Activated CD8-positive, alpha-beta T cell treated with anti-CD3 and anti-CD28 coated beads, Interleukin-2, amount 10 ng/mL, durations not matched to agents 7 days and 5 days (primary cell): ENCODE measurements at places on chromosomes 6 and 20. TPM values are rescaled to one million over a fixed set of nuclear protein-coding genes. Genes with fewer than 3 reads are reported as not detected.

The PROCR gene
- total RNA-seq = 1.3 TPM

The GSTA2 gene
- total RNA-seq = not detected

The TSPO2 gene
- not detected for total RNA-seq

The GPR6 gene
- total RNA-seq = not detected

The CASS4 gene
- 18.8 TPM for total RNA-seq

The CRISP3 gene
- not detected for total RNA-seq

The HTR1E gene
- not detected for total RNA-seq

The ZFP57 gene
- not detected for total RNA-seq

The COL9A1 gene
- total RNA-seq = not detected

GRCh38 chr20:19047040-19047950, 165.1 kb upstream of the SLC24A3 start:
- DNase-seq = no peak

DNA sequence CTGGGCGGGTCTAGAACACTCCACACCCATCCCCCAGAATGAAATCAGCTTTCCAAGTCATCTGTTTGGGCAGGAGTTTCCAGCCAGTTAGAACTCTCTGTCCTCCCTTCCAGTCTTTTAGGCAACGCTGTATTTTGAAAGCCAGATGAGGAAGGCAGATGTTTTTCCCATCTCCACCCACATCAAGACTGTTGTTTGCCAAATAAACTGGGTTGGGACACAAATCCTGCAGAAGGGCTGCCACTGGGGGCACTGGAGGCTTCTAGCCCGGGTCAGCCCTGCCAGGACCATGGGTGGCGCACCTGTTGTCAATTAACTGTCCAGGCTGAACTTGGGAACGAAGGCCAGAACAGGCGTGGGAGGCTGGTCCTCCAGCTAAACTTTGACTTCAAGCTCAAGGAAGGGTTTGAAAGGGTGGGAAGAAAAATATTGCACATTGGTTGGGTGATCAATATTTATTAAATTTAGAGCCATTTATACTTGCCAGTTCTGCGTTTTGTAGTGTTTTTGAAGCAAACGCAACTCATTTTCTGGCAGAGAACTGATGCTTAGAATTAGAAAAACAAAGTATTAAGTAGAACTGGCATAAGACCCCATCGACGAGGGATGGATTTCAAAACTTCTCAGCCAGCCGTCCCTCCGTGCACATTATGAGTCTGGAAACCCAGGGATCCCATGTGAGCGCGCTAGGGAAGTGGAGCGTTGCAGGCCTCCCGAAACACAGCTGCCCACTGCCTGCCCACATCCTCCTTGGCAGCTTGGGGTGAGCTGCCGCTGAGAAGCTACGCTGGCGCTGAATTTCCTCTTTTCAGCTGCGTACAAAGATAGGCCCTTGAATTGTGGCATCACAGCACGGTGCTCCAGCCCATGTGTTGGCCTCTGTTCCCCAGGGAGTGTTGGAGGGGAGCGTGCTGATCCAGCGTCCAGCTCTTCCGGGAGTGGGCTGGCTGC, 297.4 kb downstream of the QKI start:
- no peak for DNase-seq

DNA sequence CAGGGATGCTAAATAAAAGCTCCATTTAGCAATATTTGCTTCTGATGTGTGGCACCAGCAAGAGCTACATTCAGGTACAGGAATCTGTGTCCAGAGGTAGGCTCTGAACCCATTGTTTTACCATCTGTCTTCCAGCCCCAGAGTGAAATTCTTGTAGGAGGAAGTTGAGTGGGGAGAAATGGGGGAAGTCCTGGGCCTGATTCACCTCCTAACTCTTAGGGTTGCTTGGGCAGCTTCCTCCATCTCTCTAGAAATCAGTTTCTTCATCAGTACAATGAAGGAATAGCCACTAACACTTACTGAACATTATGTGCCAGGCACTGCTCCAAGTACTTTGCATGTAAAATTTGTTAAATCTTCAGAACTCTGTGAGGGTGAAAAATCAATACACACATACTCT, 35.1 kb upstream of the TSPYL1 start:
- no peak for DNase-seq

DNA sequence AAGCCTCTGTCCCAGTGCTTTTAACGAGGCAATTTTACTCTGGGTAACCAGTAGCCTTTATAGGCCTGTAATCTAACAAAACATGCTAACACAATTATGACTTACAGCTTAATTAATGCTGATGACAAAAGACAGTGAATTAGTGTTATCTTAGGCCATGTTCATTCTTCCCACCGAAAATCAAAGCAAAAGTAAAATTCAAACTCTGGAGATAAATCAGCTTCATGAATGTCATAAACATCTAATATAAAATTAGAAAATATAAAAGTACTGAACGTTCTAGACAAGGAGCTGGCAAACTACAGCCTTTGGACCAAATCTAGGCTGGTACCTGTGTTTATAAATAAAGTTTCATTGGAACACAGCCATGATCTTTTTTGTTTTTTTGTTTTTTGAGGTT, 18.6 kb upstream of the COL21A1 start:
- no peak for DNase-seq

DNA sequence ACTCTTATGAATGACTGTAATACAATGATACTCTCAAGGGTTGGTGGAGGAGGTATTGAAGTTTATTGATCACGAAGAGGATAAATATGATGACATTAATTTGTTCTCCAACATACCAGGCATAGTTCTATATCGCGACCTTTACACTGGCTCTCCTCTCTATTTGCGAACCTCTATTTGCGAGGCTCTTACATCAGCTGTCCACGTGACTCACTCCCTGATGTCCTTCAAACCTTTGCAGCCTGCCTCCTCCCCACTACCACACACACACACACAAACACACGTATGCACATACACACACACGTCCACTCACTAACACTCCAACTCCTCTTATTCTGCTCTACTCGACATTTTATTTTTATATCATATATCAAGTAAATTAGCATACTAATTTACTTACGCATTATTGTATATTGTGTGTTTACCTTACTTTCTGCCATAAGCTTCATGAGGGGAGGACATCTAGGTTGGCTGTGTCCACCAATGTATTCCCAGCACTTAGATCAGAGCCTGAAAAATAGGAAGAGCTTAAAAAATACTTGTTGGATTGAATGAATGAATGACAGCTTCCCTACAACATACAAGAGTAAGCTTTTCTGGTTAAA, 53.3 kb upstream of the TNFRSF21 start:
- no peak for DNase-seq

DNA sequence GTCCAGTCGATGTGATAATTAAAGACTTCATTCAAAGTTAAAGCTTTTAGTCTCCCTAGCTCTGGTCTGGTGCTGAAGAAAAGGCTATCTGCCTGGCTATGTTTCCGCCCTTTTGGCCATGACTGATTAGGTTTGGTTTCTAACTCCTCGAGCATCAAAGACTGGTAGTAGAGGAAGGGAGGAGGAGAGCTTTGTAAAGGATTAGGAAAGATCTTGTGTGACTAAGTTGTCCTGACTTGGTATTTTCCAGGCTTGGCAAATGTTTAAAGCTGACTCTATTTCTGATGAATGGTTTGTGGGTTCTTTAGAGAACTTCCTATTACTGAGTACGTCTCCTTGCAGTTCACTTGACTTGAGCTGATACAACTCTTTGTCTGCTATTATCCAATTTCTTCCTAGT, 312.9 kb downstream of the GJA1 start:
- no peak for DNase-seq

DNA sequence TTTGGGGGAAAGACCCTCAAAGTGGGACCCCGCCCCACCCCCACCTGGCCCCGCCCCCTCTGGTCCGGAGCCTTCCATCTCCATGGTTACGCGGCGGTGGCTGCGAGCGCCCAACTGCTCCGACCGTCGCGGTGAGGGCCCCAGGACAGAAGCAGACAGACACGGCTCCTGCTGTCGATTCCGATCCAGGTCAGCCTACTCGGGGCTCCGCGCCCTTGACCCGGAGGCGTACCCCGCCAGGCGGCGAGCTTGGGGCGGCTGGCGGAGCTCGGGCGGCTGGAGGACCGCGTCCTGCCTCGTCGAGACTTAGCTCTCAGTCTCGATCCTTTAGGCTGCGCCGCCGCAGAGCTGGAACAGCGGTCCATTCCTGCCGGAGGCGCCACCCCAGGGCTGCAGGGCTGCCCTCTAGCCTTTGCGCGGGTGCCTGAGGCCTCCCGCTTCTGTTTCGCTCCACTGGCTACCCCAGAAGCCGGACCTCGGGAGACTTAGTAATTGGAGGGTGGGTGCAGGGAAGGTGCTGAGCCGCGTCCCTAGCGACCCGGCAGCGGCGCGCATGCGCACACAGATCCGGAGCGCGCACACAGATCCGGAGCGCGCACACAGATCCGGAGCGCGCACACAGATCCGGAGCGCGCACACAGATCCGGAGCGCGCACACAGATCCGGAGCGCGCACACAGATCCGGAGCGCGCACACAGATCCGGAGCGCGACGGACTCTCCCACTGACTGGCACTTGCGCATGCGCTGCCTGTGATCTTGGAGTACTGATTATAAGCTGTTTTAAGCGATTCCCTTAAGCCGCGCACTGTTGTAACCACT, at the start of gene CFAP206:
CFAP206 (plus strand) TSS at position 72 of the 820 bp plus-strand sequence. CDS start 1,868 bp downstream, outside the sequence.
- DNase-seq = peak; percentile 84

DNA sequence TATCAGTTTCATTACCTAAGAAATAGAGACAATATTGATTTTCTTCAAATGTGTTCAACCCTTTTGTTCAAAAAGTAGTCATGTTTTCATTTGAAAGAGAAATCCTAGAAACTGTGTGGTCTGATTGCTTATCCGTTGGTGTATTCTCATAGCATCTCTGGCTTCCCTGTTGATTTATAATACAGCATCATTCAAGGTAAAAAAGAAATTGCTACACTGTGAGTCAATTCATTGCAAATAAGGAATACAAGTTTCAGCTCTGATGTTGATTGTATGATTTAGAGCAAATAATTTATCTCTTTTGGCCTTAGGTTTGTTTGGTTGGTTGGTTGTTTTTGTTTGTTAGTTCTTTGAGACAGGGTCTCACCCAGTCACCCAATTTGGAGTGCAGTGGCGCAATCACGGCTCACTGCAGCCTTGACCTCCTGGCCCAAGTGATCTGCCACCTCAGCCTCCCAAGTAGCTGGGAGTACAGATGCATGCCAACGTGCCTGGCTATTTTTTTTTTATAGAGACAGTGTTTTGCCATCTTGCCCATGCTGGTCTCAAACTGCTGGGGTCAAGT, 185.5 kb upstream of the TNFAIP3 start:
- DNase-seq = no peak

GRCh38 chr6:87237804-87238203, 82.4 kb downstream of the ZNF292 start:
- no peak for DNase-seq

GRCh38 chr6:6650839-6651238, 62.3 kb downstream of the LY86 start:
- no peak for DNase-seq

DNA sequence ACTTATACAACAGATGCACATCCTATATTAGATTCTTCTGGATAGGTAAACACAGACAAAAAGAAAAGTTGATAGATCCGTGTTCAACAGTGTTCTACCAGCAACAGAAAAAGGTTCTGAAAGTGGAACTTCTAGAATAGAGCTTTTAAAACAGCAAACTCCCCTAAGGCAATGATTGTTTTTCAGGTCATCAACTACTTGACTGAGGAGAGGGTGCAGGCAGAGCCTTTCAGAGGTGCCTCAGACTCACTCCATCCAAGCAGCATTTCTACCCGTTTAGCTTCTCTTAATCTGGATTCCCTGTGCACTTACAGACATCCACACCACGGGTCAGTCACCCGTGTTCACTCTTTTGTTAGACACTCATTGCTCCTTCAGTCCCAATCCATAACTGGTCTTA, 28.9 kb downstream of the FYN start:
- DNase-seq = peak; percentile 25

DNA sequence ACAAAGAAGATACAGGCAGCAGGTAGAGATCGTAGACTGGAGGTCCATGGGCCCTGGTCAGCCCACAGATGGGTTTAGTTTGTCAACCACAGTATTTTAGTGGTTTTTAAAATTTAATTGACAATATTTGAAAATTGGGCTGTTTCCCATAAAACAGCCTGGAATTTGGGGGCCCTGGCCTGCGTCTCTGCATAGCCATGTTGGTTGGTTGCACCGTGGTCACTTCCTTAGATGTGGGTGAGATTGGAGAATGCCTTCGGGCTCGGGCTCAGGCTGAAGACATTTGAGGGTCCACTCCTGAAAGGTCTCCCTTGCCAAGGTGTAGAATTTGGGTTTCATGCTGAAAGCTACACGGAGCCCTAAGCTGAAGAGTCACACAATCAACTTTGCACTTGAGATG, 7.7 kb downstream of the DUSP22 start:
- DNase-seq = no peak

GRCh38 chr6:150116200-150116800, 26.5 kb upstream of the PPP1R14C start:
- DNase-seq = no peak

- no peak for DNase-seq
These were observed 18.3 kb upstream of the AMD1 start for GRCh38 chr6:110856296-110856695.

DNA sequence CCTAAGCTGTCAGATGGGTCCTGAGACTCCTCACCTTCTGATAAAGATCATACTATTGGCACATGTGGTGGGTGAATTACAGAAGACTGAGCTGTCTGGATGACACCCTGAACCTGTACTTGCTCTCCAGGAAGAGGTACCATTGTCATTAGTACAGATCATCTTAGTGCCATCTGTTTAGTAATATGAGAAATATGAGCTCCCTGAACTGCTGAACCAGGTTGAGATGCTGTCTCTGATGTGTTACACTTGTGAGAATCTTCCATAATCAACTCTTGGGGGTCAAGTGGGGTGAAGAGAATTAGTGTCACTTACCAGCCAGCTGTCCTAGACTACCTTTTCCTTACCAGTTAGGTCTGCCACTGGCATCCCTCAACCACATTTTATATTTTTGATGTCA, 531.0 kb downstream of the EPHA7 start:
- no peak for DNase-seq

GRCh38 chr6:30752157-30752927, 8.0 kb upstream of the IER3 start:
- DNase-seq = no peak

DNA sequence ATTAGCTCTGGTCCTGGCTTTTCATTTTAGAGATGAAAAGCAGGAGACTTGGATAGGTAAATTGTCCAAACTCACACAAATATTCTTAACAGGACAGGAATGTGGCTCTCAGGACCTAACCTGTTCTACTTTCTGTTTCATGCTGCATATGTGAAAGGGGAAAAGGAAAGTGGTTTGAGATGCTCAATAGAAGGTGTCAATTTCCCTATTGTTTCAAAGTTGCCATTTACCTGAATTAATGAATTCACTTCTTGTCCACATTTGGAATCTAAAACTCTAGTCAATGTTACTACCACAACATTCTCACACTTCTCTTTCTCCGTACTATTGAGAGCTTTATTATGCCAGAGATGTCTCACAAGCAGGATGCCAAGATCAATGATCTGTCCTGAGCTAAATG, 4.8 kb upstream of the EFHC1 start:
- DNase-seq = no peak
